ENCODE measurements at places on chromosomes 2 and 18.

DNA sequence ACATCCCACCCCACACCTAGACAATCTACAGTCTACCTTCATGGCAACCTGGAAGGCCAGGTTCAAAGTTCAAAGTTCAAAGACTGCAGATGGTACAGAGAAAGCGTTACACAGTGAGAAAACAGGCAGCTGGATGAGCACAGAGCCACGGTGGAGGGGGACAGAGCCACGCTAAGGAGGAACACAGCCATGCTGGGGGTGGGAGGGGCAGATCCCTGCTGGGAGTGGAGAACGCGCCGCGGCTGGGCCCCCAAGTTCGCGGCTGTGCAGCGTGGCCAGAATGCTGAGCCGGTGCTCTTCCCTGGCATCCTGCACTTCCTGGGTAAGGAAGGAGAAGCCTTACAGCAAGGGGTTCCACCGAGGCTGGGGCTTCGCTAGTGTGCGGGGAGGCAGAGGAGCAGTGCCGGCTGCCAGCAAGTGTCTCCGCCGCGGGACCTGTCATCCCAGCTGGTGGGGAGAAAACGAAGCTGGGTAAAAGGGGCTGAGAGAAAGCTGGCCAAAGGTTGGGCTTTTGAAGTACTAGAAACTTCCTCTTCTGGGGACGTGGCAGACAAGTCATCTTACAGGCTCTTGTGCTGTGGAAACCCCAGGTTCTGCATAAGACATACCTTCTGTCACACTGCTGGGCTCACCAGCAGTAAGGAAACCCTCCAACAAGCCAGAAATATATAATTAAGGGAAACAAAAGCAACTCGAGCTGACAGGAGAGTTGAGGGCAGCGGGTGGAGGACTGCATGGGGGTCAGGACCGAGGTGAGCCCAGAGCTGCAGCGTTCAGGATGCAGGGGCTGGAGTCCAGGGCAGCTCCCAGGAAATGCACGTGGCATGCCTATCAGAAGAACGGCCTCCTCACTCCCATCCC lies 115.5 kb downstream of the HDAC4 start:
- no peak for DNase-seq

- no peak for DNase-seq
Measured at GRCh38 chr18:5542515-5543035, 1.2 kb downstream of the EPB41L3 start.

DNA sequence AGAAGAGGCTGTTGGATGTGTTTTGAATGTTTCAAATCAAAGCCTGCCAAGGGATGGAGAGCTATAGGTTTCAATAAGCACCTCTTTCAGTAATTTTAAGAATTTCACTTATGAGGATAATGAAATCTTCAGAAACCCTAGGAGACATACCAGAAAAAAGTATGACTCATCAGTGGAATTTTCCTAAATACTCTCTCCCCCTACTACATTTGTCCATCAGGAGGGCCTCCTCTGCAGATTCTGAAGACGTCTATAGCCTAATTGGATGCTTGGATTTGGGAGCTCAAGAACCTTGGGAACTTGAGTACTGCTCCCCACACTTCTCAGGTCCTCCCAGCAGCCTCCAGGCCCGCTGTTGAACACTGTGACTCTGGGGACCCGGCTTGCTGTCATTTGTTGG lies 374.3 kb downstream of the SLC4A3 start:
- no peak for DNase-seq

GRCh38 chr2:214103276-214104001 lies 307.4 kb upstream of the VWC2L start:
- no peak for DNase-seq

DNA sequence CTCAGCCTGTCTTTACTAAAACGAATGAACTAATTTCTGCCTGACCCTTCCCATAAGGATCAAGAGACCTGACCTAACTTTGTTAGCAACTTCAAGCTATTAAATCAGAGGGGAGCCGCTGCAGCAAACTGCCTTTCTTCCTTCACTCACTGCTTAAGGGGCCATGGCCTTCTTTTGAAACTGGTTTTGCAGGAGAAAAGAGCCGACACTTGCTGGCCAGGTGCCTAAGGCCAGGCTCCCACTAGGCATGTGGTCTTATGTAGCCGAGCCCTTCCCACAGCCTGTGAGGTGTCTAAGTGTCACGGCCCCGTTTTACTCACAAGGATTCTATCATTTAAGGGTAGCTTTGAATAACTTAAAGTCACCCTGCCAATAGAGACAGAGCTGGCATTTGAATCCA lies 130.8 kb downstream of the ZNF236 start:
- no peak for DNase-seq

- no peak for DNase-seq
Measured at GRCh38 chr2:144370937-144371584, 148.9 kb downstream of the ZEB2 start.

- no peak for DNase-seq
Measured at GRCh38 chr2:106058469-106059137, 135.5 kb downstream of the UXS1 start.

GRCh38 chr2:127527001-127527804 lies 914 bp upstream of the IWS1 start:
- DNase-seq = no peak

DNA sequence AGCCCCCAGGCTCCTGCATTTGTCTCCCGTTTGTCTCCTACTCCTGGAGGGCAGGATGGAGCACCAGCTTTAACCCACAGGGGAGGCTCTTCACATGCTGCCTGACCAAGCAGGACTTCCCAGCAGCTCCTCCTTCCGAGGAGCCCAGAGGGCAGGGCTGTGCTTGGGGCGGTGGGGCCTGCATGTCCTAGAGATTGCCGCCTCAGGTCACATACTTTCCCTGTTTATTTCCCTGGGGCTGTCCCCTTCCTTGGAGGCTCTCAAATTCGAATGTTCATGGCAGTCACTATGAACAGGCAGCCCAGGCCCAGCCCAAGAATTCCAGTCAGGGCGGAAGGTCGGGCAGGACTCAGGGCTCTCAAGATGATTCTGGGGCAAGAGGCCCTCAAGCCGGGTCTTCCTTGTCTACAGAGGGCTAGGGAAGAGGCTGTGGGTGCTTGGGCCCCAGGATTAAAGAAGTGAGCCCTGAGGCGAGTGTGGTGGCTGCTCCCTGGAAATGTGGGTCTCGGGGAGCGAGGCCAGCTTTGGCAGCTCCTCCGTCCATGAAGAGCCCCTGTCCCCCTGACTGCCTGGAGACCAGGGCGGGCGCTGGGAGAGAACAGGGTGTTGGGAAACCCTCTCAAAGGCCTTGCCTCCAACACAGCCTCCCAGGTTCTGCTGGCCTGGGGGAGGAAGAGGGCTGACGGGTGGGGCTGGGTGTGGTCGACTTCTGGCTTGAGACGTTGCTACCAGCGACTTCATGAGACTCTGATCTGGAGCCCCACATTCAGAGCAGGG lies 48.9 kb upstream of the HPCAL1 start:
- DNase-seq = no peak

DNA sequence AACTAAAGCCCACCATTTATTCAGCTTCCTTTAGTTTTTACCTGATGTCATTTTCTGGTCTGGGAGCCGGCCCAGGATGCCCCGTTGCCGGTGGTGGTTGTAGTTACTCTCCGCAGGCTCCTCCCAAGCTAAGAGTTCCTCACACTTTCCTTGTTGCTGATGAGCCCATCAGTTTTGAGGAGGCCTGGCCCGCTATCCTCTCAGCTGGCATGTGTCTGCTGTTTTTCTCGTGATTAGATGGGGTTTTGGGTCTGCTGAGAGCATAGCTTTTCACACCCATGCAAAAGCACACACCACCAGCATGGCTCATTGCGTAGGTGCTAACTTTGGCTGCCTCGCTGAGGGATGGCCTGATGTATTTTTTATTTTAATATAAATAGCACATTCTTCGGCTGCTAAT lies 72.1 kb downstream of the PSMG2 start:
- DNase-seq = no peak

GRCh38 chr2:173062801-173063200 lies 12.8 kb upstream of the MAP3K20 start:
- no peak for DNase-seq

GRCh38 chr2:238499731-238500580 lies 73.2 kb downstream of the ASB1 start:
- DNase-seq = no peak

DNA sequence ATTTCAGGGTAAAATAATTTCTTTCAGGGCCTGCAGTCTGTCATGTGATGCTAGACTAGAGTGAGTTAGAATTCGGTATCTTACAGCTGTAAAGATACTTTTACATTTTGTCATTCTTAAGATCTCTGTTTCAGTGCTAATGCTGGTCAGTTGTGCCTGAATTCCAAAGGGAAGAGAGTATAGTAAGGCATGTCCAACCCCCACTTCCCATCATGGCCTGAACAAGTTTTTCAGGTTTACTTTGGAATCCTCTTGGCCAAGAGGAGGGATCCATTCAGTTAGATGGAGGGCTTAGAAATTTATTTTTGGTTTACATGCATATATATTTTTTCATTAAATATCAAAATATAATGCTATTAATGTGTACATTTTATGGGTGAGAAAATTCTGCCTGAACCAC lies 596.6 kb downstream of the XIRP2 start:
- no peak for DNase-seq

DNA sequence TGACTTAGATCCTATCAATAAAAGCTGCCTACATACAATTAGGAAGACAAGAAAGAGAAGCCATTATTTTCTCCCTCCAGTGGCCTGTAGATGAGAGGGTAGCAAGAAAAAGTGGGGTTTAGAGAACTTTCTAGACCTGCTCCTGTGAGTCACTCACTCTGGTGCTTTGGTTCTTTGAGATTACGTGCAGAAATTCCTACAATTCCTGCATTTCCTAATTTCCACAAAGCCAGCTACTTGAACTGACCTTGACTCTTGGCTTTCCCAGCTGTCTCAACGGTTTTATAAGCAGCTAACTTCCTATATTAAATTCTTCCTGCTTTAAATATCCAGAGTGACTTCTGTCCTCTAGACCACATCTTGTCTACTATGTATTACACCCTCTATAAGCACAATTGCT lies 899.5 kb upstream of the KLHL29 start:
- no peak for DNase-seq

DNA sequence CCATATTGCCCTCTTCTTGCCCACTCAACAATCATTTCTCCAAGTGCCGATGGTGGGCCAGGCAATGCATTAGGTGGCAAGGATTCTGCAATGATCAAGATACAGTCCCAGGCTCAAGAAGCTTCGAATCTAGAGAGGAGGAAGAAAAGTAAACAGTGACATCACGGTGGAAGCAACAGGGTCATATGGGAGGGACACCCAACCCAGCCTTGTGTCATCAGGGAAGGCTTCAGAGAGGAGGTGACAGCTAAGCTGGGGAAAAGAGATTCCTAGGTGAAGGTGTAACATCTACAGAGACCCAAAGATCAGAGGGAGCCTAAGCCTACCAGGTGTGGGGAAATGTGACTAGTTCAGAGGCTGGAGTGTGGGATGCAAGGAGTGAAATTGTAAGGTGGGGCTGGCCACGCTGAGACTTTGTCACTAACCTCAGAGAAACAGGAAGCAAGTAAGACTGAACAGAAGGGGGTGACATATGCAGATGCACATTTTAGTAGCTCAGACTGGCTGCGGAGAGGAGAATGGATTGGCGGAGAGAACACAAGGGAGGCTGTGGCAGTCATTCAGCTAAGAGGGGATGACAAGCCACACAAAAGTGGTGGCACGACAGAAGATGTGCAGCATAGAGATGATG lies 104.9 kb downstream of the ANKRD44 start:
- DNase-seq = peak; percentile 33

GRCh38 chr18:78986018-78986481 lies 6.4 kb downstream of the SALL3 start:
- no peak for DNase-seq

DNA sequence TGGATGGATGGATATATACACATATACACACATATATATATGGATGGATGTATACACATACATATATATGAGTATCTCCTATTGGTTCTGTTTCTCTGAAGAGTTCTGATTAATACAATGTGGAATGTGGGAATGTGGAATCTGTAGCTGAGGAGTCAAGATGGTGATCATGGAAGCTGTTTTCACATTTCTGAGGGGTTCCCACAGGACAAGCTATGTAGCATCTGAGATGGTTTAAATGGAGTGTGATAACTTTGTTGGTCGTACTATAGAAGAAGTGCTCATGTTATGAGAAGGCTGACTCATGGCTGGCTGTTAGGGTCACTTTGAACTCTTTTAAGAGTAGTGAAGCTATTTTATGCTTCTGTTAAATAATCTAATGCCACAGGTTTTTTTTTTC lies 279.7 kb downstream of the MEIS1 start:
- no peak for DNase-seq

DNA sequence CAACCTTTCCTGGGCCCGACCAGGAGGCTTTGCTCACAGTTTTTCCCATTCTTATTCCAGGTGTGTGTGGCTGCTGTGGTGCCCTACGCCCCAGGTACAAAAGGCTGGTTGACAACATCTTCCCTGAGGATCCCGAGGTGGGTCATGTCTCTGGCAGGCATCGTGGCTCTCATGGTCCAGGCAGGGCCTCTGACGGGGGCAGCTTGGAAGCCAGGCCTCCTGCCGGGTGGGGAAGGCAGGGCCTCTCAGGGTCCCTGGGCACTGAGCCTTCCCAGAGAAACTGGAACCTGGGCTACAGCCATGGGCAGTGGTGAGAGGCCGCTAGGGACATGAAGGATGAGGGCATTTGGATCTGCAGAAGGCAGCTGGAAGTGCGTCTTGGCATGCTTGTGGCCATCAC lies 49.4 kb downstream of the EFR3B start:
- DNase-seq = no peak

GRCh38 chr18:34738175-34738894 lies 28.2 kb downstream of the DTNA start:
- DNase-seq = no peak

DNA sequence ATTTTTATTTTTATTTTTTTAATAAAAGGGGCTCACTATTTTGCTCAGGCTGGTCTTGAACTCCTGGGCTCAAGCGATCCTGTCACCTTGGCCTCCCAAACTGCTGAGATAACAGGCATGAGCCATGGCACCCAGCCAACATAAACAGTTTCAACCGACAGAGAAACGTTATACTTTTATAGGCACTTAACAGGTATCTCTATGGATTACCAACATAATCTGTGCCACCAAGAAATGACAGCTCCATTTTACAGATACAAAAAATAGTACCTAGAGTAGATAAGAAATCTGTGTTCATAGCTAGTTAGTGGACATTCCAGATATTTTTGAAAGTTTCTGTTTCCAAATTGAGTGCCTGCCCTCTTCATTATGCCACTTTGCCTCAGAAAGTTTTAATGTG lies 1316.7 kb downstream of the LRP1B start:
- no peak for DNase-seq

- DNase-seq = no peak
Measured at GRCh38 chr2:238100821-238101771, 956 bp downstream of the ESPNL start.
